Activated CD4-positive, alpha-beta memory T cell treated with anti-CD3 and anti-CD28 coated beads, Interleukin-2, amount 10 ng/mL, durations not matched to agents 7 days and 5 days (primary cell): ENCODE measurements at places on chromosomes 4 and X. TPM values are rescaled to one million over a fixed set of nuclear protein-coding genes. Genes with fewer than 3 reads are reported as not detected.

The CXCL3 gene
- not detected for total RNA-seq

GRCh38 chr4:3255611-3256186, 6.7 kb downstream of the MSANTD1 start:
- no peak for DNase-seq
- no peaks in the 10 kb centered on the region for H3K4me1 ChIP-seq
- H3K27ac ChIP-seq: no peak overlapping the region
- no peak overlapping the region for H3K4me3 ChIP-seq
- H3K36me3 ChIP-seq: no peaks in the 10 kb centered on the region
- no peaks in the 10 kb centered on the region for H3K27me3 ChIP-seq

The AFF2 gene
- 0.13 TPM for total RNA-seq

DNA sequence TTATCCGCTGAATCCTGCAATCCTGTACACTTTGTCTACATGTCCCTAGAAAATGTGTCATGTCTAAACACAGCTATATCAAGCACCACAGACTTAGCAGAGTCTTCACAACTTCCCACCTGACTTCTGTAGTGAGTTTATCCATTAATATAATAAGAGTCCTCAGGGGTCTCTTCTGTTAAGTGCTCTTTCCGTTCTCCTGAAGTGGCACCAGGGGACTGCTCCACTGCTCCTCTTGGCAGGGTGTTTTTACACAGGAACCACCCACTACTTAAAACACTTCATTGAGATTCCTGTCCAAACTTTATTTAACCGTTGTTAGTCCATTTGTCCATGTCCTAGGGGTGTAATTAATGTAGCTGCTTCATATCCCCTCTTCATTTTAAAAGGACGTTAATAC, 1000.4 kb downstream of the STPG2 start:
- H3K4me1 ChIP-seq: no peaks in the 10 kb centered on the region
- no peaks in the 10 kb centered on the region for H3K27me3 ChIP-seq
- no peaks in the 10 kb centered on the region for H3K36me3 ChIP-seq
- no peak overlapping the region for H3K4me3 ChIP-seq
- DNase-seq: no peak
- H3K27ac ChIP-seq: no peak overlapping the region

- H3K4me1 ChIP-seq: peaks cover 8% of the 10 kb centered on the region
- H3K4me3 ChIP-seq: peak overlapping the region; percentile 53
- no peak overlapping the region for H3K27ac ChIP-seq
- H3K27me3 ChIP-seq: no peaks in the 10 kb centered on the region
- H3K36me3 ChIP-seq: no peaks in the 10 kb centered on the region
- peak; percentile 67 for DNase-seq
These were observed 6.7 kb downstream of the MYL5 start for GRCh38 chr4:680928-681645.

GRCh38 chr4:59455751-59456150, 1744.4 kb upstream of the ADGRL3 start:
- H3K36me3 ChIP-seq: no peaks in the 10 kb centered on the region
- no peak overlapping the region for H3K27ac ChIP-seq
- no peaks in the 10 kb centered on the region for H3K27me3 ChIP-seq
- no peaks in the 10 kb centered on the region for H3K4me1 ChIP-seq
- no peak overlapping the region for H3K4me3 ChIP-seq

- no peak for DNase-seq
- peaks cover 3% of the 10 kb centered on the region for H3K27me3 ChIP-seq
- H3K4me3 ChIP-seq: no peak overlapping the region
- no peaks in the 10 kb centered on the region for H3K36me3 ChIP-seq
- no peak overlapping the region for H3K27ac ChIP-seq
These were observed 3.9 kb upstream of the KLHL8 start for GRCh38 chr4:87224141-87224923.

DNA sequence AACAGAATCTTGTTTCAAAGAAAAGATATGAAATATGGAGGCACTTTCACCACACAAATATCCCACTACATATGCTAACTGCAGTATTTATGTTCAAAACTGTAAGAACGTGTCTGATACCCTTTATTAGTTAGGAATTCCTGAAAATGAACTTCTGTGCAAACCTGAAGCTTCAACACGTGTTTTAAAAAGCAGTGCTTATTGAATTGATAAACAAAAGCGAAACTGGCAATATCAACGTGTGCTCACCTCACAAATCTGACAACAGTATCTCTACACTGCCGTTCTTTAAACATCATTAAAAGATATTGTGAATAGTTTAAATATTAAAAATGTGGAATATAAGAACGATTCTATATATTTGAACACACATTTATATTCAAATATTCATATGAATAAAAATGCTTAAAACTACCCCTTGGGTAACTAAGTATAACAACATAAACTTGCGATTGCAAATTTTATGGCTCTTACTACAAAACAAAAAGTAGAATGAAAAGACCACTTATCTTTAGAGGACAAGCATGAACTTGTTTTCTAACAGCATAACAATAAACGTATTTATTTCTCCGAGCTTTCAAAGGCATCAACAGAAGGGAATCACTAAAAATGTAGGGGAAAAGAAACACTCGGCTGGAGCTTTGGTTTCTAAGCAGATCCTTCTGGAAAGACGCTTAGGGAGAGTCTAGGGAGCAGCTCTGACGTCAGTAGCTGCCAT, at the start of gene LRP2BP:
Gene LRP2BP, minus strand, starts transcription at position 687 of the 718 bp plus-strand sequence. CDS start 17,738 bp downstream, outside the sequence.
- H3K4me1 ChIP-seq: peaks cover 52% of the 10 kb centered on the region
- no peaks in the 10 kb centered on the region for H3K27me3 ChIP-seq
- H3K27ac ChIP-seq: peak within 1 kb of the TSS; percentile 92

The AADAT gene
- total RNA-seq: not detected

GRCh38 chr4:123364906-123365305, 31.7 kb upstream of the SPRY1 start:
- no peaks in the 10 kb centered on the region for H3K27me3 ChIP-seq
- no peak overlapping the region for H3K27ac ChIP-seq
- DNase-seq: no peak

The TLR2 gene
- total RNA-seq: 1.1 TPM

- H3K27me3 ChIP-seq: peaks cover 12% of the 10 kb centered on the region
- H3K27ac ChIP-seq: no peak overlapping the region
- no peaks in the 10 kb centered on the region for H3K4me1 ChIP-seq
These were observed 36.6 kb downstream of the IGFBP7 start for GRCh38 chr4:57073559-57073958.

GRCh38 chr4:184471881-184472613, 2.3 kb downstream of the IRF2 start:
- H3K27ac ChIP-seq: peak overlapping the region; percentile 89
- peaks cover 54% of the 10 kb centered on the region for H3K4me1 ChIP-seq
- H3K36me3 ChIP-seq: peaks cover 60% of the 10 kb centered on the region
- H3K4me3 ChIP-seq: peak overlapping the region; percentile 86

The FGFBP2 gene
- total RNA-seq: 5.3 TPM

DNA sequence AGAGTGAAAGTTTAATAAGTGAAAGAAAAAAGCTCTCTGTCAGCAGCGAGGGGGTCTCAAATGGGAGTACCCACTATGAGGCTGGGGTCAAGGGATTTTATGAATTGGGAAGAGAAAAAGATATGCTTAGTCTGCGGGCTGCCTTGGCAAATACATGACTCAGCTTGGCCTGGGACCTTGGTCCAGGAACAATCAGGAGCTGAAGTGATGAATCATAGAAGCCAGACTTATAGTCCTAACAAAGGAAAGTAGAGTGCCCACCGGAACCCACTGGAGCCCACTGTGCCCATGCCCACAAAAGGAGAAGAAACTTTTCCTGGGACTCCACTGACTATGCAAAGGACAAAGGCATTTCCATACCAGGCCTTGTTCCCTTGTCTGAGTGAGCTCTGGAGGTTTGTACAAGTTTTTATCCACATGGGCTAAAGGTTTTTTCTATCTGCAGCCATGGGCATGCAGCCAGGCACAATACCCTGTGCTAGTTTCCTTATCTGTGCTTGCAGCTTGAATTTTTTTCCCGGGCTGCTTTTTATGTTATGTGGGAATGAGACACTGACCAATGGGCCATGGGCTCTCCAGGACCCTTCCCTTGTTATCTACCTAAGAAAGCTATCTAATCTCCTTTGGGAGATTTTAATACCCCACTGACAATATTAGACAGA, 201.7 kb downstream of the FAM133A start:
- no peak overlapping the region for H3K4me3 ChIP-seq
- no peak overlapping the region for H3K27ac ChIP-seq
- no peaks in the 10 kb centered on the region for H3K27me3 ChIP-seq
- H3K36me3 ChIP-seq: no peaks in the 10 kb centered on the region
- no peaks in the 10 kb centered on the region for H3K4me1 ChIP-seq

The CHST7 gene
- 11.8 TPM for total RNA-seq

- no peaks in the 10 kb centered on the region for H3K36me3 ChIP-seq
- H3K27ac ChIP-seq: no peak overlapping the region
- peaks cover 24% of the 10 kb centered on the region for H3K4me1 ChIP-seq
- no peak for DNase-seq
- no peak overlapping the region for H3K4me3 ChIP-seq
These were observed 57.2 kb downstream of the EGF start for GRCh38 chr4:109969919-109970318.

The RIPPLY1 gene
- total RNA-seq: not detected

The RAB39B gene
- total RNA-seq: 13.6 TPM

The CPZ gene
- 0.75 TPM for total RNA-seq

The PCDH11X gene
- not detected for total RNA-seq

- H3K27ac ChIP-seq: no peak overlapping the region
- H3K4me1 ChIP-seq: no peaks in the 10 kb centered on the region
- no peak for DNase-seq
- H3K27me3 ChIP-seq: peaks cover 4% of the 10 kb centered on the region
These were observed 77.9 kb downstream of the MFAP3L start for GRCh38 chr4:169948271-169948670.

DNA sequence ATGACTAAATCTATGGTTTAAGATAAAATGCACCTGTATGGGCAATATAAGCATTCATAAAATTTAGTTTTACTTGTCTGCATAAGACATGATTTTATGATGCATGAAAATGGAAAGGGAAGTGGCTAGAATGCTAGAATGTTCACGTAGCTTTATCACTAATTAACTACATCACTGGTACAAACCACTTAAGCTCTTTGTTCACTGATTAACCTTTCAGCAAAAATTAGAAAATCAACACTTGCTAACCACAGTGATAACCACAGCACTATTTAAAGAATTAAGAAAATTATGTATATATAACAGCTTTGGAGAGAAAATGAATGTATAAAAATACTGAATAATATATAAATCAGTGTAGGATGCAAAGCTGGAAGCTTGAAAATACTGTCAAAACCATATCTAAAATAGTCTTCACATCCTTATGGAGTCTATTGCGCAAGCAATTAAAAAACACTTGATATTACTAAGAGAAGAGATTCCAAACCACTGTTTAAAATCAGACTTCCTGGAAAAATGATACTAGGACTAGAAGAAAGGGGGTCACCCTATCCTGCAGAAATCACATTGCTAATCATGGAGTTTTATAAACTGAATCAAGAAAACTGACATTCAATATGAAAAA, 51.9 kb downstream of the EFHC2 start:
- H3K4me1 ChIP-seq: no peaks in the 10 kb centered on the region
- no peak for DNase-seq
- H3K4me3 ChIP-seq: no peak overlapping the region
- no peaks in the 10 kb centered on the region for H3K36me3 ChIP-seq

The TEX13C gene
- not detected for total RNA-seq

GRCh38 chr4:8701126-8702019, 108.8 kb downstream of the CPZ start:
- H3K27me3 ChIP-seq: peaks cover 3% of the 10 kb centered on the region
- H3K4me3 ChIP-seq: no peak overlapping the region
- DNase-seq: no peak
- no peaks in the 10 kb centered on the region for H3K4me1 ChIP-seq

The AKAP4 gene
- total RNA-seq: not detected

DNA sequence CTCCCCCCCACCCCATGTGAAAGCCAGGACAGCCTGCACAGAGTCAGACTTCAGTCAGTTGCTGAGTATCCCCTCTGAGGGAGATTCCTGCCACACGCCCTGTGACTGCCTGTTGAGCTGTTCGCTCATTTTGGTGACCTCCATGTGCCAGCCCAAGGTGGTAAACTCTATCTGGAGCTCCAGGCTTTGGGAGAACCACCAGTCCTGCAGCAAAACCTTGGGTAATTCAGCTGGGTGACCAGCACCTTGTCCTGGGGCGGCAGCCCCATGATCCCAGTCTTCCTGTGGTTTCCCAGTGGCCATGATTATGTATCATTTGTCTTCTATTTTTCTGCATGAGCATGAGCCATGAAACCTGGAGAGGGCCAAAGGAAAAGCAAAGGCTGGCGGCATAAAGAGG, 73.4 kb downstream of the NBDY start:
- no peak overlapping the region for H3K4me3 ChIP-seq
- peaks cover 38% of the 10 kb centered on the region for H3K4me1 ChIP-seq
- peaks cover 9% of the 10 kb centered on the region for H3K36me3 ChIP-seq
- DNase-seq: no peak
- H3K27me3 ChIP-seq: no peaks in the 10 kb centered on the region

The S100P gene
- 176 TPM for total RNA-seq

GRCh38 chr4:7929118-7929951, 10.3 kb downstream of the AFAP1 start:
- peaks cover 2% of the 10 kb centered on the region for H3K4me1 ChIP-seq
- H3K27me3 ChIP-seq: no peaks in the 10 kb centered on the region
- H3K4me3 ChIP-seq: no peak overlapping the region
- DNase-seq: no peak
- H3K27ac ChIP-seq: no peak overlapping the region
- H3K36me3 ChIP-seq: no peaks in the 10 kb centered on the region

- H3K4me1 ChIP-seq: no peaks in the 10 kb centered on the region
- no peak overlapping the region for H3K27ac ChIP-seq
- DNase-seq: no peak
- H3K36me3 ChIP-seq: no peaks in the 10 kb centered on the region
- H3K4me3 ChIP-seq: no peak overlapping the region
These were observed 62.3 kb downstream of the RTL9 start for GRCh38 chrX:110420771-110421499.

DNA sequence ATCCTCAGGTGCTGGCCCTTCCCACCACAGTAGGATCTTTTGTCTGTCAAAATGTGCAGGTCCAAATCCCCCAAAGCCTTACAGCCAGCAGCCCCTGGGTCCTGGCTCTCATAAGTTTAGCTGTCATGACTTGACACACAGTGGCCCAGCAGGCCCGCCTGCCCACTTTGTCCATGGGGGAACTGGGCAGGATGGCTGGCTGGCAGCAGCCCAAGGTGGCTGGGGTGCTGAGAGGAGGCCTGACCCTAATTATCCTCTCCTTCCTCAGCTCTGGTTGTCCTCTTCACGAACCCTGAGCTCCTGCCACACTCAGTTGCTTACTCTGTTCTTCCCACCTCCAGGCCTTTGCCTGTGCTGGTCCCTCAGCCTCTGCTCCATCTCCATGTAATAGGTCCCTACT, 46.4 kb upstream of the PJA1 start:
- no peak overlapping the region for H3K27ac ChIP-seq
- H3K36me3 ChIP-seq: no peaks in the 10 kb centered on the region
- H3K27me3 ChIP-seq: no peaks in the 10 kb centered on the region
- DNase-seq: no peak

DNA sequence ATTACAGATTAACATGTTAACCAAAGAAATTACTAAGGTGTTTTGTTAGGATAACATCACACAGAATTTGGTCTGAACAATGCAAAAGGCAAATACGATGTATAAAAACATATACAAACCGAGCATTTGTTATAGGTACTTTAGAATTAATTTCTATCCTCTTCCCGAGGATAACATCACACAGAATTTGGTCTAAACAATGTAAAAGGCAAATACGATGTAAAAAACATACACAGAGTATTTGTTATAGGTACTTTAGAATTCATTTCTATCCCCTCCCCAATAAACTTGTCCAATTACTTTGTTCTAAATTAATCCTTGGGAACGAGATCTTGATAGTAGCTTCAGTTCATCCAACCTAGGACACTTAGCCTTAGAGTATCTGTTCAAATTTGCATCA, 7.6 kb downstream of the HNRNPDL start:
- H3K36me3 ChIP-seq: peaks cover 57% of the 10 kb centered on the region
- peaks cover 8% of the 10 kb centered on the region for H3K27me3 ChIP-seq
- no peak overlapping the region for H3K27ac ChIP-seq
- no peak overlapping the region for H3K4me3 ChIP-seq
